ENCODE measurements at places on chromosomes 1 and 21.

- DNase-seq = no peak
Measured at GRCh38 chr1:3500265-3500835, 45.9 kb downstream of the ARHGEF16 start.

GRCh38 chr1:115873184-115873583, 32.3 kb upstream of the NHLH2 start:
- no peak for DNase-seq

- DNase-seq = no peak
Measured at GRCh38 chr1:246338546-246338945, 168.5 kb downstream of the SMYD3 start.

DNA sequence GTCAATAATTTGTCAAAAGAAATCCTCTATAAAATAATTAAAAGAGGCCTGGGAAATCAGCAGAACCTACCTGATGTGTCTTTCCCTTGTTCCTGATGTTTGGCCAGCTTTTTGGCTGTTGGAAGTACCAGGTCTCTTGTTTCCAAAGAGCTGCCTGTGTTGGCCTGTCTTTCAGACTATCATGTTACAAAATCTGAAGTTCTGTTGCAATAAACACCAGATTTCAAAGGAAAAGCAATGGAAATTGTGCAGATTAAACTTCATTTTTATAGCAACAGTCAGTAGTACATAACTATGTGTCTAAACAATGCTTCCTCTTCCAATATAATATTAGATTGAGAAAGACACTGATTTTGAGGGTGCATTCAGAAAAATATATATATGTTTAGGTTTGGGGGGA, 647.2 kb upstream of the CXADR start:
- no peak for DNase-seq

- DNase-seq = no peak
Measured at GRCh38 chr1:48761411-48761810, 15.3 kb downstream of the BEND5 start.

- no peak for DNase-seq
Measured at GRCh38 chr1:20893931-20894330, 106.8 kb upstream of the HP1BP3 start.

DNA sequence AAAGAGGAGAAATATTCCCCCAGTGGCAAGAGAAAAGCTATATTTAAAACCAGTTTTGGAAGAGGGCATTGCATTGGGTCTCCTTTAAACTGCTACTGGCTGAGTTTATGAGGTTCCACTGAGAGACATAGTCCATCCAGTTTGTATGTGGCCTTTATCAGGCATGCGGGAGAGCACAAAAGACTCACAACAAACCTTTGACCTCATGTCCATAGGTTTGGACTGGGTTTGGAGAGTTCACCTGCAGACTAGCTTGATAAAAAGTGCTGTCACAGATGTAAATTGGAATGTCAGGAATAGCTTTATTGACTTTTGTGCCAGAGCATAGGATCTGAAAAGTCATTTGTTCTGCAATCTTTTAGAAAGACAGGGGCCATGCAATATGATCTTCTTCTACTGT, 131.0 kb upstream of the NRIP1 start:
- DNase-seq = no peak

GRCh38 chr1:20982316-20982715, 194.4 kb downstream of the EIF4G3 start:
- no peak for DNase-seq

DNA sequence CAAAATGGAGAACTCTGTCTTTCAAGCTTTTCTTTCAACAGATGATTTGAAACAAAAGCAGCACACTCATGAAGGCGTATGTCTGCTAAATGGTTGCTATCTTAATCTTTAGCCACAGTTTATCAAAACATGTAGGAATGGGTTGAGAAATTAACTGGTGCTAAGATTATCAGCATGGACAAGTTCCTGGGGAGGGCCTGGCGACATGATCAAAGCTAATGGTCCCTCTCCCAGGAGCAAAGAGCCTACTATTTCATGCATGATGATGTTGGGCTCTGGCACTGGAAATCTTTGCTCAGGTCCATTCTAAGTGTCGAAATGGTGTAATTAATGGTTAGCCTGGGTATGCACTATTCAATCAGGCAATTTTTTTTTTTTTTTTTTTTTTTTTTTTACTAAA, 91.7 kb downstream of the SLC45A1 start:
- no peak for DNase-seq

DNA sequence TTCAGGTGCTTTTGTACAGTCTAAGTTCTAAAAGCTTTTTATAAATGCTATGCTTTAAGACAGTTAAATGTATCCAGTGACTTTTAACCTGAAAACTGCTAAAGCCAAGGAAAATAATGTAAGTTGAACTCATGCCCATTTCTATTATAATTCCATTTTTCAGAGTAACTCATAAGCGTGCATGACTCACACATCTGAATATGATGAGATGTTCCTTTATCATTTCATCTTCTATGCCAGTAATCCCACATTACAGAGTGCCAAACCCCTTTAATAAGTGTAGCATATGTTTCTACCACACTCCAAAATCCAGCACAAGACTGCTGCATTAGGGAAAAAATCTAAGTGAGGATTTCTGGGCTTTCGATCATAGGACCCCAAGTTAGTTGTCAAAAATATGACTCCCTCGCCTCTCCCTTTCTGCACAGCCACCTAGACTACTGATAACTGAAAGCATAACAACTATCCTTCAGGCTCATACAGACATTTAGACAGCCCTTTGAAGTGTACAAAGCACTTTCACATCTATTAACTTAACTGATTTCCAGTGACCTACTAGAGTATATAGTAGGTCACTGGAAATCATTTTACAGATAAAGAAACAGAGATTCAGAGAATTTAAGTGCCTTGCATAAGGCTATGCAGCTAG, 45.3 kb downstream of the JAK1 start:
- DNase-seq = no peak

DNA sequence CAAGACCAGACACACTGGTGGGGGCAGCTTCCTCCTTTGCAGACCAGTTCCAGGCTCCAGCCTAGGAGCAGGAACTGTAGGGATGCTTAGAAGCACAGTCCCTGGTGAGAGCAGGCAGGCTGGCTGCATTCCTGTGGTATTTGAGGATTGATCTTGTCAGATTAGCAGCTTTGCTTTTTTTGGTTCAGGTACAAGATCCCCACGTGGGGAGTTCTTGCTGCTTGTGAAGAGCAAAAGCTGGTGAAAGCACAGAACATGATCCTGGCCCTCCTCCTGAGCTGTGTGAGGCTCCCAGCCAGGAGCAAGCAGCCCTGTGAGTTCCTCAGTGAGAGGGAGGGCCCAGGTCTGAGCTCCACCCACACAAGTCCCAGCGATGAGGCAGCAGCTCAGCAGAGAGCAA, 75.3 kb upstream of the ARTN start:
- DNase-seq = no peak

- no peak for DNase-seq
Measured at GRCh38 chr1:71792264-71792663, 490.1 kb downstream of the NEGR1 start.

DNA sequence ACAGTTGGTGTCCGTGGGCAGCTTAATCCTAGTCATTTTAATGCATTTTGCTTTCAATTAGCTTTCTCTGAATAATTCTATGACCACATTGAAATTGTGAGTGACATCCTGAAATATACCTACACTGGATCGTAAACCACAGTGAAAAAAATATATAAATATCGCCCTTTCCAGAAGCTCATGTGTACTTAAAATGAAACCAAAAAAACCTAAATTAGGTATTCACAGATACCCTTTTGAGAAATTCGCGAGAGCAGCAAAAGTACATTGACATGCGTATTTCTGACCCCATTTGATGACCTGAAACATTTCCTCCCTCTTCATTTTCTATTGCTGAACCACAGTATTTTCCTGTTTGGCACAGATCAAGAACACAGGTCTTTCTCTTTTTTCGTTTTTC, 253.8 kb downstream of the LTN1 start:
- no peak for DNase-seq

DNA sequence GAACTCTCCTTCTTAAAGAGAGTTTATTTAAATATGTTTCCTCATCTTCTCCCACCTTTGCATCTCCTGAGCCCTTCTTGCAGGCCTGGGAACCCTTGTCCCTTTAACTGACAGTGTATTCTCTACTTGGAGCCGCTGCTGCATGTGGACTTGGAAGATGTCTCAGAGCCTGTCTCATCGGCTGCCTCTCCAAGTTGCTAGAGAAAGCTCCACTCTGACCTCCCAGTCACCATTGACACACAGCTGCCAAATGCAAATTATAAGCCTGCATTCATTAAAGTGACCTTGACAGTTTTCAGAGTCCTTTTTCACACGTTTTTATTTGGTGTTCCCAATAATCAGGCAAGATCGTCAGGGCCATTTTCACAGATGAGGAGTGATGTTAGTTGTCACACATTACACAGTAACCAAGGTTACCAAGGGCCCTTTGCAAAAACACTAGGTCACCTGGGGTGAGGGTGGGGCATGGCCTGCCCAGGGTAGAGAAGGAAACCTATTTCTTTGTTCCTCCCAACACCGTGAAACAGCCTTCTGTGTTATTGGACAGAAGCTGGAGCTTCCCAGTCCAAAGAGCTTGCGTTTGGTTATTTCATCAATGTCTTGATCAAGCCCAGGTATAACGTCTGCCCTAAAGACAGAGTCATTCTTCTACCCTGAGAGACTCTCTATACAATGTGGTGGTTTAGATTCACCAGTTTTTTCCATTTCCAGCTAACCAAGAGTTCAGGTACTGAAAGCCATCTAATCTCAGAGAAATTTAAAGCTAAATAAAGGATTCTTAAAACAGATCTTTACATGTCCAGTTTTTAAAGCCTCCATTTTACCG, 164.1 kb downstream of the GALNT2 start:
- no peak for DNase-seq

DNA sequence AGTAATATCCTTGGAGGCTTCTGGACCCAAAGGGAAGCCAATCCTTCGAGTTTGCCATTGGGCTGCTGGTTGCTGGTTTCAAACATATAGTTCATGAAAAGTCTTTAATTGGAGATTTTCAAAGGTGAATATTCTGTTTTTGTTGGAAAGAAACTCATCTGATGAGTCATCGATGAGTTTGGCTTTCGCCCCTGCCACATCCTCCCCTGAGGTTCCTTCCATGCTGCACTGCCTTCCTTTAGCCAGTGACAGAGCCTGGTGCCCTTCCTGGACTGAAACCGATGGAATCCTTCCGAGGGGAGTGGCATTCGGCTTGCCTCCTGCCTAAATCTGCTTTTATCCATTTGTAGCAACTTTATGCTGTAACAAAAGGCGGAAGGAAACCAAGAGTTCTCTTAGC, 550.0 kb downstream of the KIF26B start:
- DNase-seq = no peak

DNA sequence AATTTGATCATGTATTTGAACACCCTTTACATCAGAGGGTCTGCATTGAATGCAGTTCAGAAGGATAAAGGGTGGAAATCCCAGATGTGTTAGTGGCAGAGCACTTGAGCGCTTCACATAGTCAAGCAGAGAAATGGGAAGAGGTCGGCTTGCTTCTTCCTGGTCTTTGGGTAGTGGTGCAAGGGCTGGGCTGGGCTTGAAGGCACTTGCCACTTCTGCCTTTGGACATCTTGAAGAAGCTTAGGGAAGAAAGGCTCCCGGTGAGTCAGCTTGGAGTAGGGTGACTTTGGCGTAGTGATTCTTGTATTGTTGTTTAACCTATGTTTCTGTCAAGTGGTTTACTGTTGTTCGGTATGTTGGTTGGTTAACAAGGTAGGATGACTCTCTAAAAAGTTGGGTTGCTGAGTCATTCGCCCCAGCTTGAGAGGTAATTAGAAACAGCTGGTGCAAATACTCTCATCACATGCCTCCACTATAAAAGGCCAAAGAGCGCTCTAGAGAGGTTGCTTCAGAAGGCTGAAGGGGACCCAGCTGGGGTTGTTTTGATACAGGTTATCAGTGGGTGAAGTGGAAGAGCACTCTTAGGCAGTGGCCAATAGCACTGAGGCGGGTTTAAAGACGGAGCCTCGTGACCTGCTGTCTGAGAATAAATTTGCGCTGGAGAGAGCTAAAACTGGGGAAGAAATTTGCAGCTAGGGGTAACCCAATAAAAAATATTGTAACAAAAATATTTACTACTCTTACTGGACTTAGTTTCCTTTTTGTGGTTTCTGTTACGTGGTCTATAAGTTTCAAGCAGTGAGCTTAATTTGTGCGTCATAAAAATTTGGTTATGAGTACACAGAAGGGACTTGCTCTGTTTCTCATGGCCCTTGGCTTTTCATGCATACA, 1.4 kb downstream of the BACH1 start:
- peak; percentile 28 for DNase-seq

DNA sequence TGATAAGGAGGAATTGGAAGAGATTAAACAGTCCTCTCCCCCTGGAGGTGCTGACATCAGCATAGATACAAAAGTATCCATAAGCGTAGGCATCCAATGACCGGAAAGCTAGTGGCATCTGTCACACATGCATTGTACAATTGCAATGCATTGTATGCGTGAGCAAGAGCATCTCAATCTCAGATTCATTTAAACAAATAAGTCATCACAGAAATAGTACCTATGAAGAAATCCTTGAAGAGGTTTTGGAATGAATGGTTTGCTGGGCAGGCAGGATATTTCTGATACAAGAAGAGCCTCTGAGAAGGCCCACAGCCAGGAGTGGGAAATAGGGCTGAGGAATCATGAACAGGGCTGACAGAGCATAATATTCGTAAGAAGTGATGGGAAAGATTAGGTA, 88.9 kb upstream of the ABCD3 start:
- no peak for DNase-seq

DNA sequence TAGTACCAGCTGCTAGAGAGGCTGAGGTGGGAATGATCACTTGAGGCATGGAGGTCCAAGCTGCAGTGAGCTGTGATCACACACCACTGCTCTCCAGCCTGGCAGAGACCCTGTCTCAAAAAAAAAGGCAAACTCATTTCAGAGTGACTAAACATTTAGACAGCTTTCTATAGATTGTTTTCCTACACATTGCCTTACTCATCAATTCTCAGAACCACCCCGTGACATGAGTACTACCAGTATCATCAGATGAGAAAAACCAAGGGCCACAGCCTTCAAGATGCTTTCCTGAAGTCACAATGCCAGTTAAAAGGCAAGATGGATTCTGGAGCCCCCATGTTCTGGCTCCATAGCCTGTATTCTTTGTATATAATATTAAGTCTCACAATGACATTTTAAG, 22.4 kb upstream of the SMPDL3B start:
- no peak for DNase-seq

DNA sequence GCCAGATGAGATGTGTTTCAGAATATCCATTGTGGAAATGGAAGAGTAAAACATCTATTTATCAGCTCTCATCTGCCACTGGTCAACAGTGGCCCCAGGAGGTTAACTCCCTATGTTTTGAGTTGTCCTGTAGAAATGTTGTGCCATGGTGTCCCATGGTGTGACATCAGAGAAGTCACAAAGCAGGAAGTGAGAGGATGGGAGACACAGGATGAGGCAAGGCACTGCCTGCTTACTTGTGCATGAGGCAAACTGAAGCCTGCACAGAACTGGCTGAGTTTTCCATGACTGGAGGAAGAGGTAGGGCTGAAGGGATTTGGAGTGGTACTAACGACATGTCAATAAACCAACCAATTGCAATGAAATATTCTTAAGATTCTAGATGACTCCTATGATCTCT, 131.5 kb upstream of the ZNF644 start:
- no peak for DNase-seq

DNA sequence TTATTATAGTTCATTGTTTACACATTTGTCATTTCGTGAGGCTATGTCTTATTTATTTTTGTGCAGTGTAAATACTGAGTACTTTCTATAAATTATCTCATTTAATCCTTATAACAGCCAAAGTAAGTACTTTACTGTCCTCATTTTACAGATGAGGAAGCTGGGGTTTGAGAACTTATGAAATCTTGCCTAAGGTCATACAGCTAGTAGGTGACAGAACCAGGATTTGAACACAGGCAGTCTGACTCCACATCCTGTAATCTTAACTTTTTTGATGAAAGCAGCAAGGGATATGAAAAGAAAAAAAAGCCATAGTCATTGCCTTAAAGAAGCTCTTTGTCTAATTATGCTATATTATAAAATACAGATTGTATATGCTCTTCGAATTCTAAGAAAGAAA, 107.1 kb upstream of the BMP8A start:
- no peak for DNase-seq

Data from stimulated activated CD8-positive, alpha-beta memory T cell treated with anti-CD3 and anti-CD28 coated beads, Interleukin-15, amount 100 ng/mL, for 48 hours (primary cell).